ENCODE measurements at places on chromosomes 13 and 19.

DNA sequence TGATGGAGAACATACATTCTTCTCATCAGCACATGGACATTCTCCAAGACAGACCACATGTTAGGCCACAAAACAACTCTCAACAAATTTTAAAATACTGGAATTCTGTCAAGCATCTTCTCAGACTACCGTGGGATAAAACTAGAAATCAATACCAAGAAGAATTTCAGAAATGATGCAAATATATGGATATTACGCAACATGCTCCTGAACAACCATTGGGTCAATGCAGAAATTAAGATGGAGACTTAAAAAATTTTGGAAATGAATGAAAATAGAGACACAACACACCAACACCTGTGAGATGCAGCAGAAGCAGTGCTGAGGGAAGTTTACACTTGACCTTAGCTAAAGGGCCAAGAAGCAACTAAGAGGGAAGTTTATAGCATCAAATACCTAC, 162.8 kb downstream of the CACNA1A start:
- DNase-seq, result no peak

DNA sequence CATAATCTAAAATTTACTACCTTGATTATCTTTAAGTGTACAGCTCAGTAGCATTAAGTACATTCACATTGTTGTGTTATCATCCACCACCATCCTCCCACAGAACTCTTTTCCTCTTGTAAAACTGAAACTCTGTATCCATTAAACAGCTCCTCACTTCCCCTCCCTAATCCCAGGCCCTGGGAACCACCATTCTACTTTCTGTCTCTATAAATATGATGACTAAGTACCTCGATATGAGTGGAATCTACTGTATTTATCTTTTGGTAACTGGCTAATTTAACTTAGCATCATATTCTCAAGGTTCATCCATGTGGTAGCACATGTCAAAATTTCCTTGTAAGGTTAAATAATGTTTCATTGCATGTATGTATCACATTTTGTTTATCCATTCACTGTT, 49.0 kb upstream of the POMP start:
- no peak for DNase-seq

DNA sequence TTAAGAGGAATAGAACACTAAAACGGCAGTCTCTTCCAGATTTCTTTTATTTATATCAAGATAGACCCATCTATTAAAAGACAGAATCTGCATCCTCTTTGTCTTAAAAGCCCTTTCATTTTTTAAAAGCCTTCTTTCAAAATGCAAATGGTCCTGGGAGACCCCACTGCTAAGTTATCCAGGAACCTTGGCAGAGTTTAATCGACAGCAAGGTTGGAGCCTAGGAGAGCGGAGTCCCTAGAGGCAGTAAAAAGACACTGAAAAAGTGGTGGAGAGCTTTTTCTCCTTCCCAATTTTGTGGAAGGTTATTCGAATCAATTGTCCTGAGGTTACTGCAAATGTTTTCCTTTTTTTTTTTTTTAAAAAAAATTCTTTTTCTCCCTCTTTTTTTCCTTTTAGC, 294.7 kb downstream of the NALCN start:
- DNase-seq, result no peak

GRCh38 chr19:29505097-29505824, 20.5 kb upstream of the VSTM2B start:
- no peak for DNase-seq

DNA sequence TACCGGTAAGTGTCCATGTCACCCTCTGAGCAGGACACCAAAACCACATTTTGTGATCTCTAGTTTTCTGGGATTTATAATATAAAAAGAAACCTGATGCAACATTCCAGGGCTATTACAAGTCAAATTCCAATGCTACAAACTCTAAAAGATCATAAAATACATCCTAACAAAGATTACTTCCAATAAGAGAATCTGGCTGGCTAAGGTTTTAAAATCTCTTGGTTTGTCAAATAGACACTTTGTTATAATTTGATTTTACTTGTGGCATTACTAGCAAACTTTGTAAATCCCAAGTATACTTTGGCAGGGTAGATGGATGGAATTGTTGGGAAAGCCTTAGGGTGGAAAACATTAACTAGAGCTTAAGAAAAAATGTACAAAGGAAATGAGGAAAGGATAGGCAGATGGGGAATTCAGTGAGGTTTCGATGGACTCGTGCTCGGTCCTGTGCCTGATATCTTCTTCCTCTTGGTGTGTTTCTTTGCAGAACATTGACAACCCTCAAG, 74.0 kb upstream of the POMP start:
- no peak for DNase-seq

DNA sequence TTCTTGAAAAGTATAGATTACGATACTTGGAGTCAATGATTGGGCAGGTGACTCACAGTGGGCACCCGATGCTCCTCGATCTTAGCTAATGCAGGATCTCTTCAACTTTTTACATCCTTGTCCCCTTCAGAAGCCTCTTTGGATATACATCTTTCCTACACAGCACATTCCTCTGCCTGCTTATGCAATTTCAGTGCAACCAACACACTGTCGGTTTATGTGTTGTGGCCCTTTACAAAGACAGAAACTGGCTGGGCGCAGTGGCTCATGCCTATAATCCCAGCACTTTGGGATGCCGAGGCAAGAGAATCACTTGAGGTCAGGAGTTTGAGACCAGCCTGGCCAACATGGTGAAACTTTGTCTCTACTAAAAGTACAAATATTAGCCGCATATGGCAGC, 2.6 kb downstream of the GPR42 start:
- DNase-seq, result no peak

DNA sequence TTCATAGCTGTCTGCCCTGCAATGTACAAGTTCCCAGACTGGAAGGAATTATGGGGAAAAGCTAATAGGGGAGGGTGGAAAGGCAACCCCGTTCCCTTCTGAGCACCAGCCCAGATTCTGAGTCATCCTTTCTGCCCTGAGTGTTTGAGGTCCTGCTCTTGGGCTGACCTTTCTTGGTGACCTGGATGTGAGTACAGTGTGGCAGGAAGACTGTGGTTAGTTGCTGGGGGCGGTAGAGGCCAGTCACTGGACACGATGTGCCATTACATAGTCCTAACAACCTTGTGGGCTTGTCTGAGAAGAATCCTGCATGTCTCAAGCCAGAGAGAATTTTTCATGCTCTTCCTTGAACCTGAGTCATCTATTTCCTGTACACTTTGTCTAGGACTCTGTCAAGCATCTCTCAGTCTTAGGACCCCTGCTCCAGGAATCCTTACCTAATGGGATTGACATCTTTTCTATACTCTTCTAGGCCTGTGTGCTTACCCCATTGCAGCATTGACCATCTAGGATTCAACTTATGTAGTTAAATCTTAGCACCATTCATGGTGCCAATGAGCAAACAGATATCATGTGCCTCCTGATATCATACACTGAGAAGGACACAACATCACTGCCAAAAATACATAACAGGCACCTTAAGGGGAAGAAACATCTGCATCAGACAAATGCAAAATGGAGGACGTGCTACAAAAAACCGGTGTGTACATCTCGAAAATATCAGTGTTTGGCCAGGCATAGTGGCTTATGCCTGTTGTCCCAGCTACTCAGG, 8.1 kb upstream of the ANGPTL4 start:
- DNase-seq, result no peak

GRCh38 chr13:40283666-40284065, 382.8 kb downstream of the FOXO1 start:
- DNase-seq, result no peak

GRCh38 chr19:3521104-3521445, 15.0 kb downstream of the FZR1 start:
- no peak for DNase-seq

GRCh38 chr13:60170414-60170813, 6.7 kb upstream of the DIAPH3 start:
- DNase-seq, result no peak

DNA sequence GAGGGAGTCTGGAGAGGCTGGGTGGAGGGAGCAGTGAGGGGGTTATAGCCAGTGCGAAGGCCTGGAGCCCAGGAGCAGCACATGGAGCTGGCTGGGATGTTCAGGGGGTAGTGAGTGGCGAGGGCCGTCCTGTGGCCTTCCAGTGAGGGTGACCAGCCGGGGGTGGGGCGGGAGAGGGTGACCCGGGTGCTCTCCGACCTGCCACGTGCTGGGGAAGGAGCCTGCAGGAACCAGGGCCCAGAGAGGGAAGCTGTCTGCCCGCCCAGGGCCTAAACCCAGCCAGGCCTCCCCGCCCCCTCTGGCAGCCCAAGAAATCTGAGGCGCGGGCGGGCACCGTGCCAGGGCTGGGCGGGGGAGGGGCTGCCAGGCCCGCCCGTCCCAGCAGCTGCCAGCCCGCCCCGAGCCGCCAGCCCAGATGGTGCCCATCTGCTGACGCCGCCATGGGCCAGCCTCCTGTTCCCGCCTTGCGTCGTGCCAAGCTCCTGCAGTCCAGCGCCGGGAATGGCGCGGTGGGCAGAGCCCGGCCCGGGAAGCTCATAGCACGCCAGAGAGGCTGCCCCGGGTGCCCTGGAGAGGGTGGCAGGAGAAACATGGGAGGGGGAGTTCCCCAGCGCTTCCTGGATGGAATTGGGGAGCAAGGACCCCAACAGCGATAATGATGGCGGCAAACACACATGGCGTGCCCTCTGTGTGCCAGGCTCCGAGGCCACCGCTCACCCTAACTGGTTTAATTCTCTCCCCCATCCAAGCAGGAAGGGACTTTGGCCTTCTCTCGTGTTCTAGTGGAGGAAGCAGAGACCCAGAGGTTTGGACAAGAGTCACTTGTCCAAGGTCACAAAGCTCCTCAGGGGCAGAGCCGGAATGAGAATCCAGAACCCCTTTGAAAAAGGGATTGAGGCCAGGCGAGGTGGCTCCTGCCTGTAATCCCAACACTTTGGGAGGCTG, 21.5 kb downstream of the NFIC start:
- no peak for DNase-seq

- no peak for DNase-seq
Measured at GRCh38 chr19:43667876-43668405, 2.0 kb downstream of the PLAUR start.

DNA sequence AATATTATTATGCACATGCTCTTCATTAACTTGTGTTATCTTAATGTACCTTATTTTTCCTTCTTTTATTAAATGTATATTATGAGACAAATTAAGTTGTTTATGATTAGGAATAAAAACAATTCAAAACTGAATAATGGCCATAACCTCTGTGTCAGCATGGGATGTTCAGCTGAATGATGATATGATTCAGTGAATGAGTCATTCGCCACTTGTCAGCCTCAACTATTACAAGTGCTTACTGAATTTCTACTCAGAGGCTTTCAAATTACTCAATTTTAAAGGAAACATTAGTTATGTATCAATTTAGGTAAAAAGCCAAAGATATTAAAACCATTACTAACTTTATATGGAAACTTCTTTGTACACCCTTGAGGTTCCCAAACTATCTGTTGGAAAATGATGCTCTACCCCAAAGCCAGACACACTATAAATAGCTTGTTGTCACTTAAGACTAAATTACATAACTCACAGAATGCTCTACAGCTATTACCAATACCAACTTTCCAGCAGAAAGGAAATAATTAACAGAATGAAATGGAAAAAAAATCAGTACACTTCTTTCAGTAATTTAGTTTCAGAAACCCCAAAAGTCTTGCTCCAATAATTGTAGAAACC, 14.4 kb downstream of the LIG4 start:
- no peak for DNase-seq

GRCh38 chr13:45162821-45163220, 38.0 kb downstream of the KCTD4 start:
- DNase-seq, result no peak

GRCh38 chr19:51259348-51260245, 8.7 kb downstream of the SIGLECL1 start:
- peak; percentile 13 for DNase-seq

GRCh38 chr19:53659292-53659691, 27.5 kb downstream of the DPRX start:
- DNase-seq, result no peak

DNA sequence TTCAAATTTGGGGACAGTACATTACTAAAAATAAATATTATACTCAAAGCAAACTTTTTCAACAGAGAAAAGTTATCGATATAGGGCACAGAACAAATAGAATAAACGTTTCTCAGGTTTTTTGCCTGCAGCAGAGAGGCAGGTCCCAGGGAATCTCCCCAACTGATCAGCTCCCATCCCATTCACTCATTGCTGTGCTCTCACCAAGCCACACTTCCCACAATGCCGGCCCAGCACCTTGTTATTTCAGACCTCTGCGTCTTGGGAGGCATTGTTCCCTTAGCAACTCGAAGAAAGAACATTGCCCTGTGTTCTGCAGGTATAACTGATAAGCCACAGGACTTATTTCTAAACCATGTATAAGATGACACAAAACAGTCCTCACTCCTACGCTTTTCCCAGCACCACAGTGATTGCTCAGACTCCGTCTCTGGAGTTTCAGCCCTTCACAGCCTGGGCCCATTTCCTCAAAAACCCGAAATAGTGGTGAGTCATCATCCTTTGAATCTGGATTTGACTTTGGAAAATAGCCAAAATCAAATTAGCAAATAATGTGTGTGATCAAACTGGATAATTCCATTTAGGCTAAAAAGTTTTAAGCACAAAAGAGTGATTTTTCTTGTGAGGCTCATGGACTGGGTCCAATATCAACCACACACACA, 100.4 kb downstream of the DCLK1 start:
- no peak for DNase-seq

GRCh38 chr19:46715975-46716671, 791 bp downstream of the PRKD2 start:
- no peak for DNase-seq

DNA sequence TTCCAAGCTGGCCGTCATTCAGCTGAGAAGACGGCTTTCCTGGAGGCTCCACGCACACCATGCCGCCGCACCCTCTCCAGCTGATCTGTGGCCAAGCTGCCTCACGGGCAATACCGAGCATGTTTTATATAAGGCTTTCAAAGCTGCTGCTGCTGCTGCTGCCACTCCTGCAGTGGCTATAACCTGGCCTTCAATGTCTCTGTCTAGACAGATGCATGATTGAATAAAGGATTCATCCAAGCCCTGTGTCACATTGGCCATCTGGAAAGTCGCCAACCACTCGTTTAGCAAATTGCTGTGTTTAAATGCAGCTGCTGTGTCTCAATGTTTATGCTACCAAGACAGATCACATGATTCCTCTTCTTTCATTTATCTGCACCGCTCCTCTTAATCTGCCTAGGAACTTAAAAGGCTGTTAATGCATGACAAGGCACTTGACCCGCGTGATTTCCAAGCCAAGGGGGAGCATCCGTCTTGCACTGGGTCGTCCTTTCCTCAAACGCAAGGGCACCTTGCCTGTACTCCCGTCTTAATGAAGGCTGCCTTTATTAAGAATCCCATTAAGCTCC, 114.3 kb downstream of the TEX26 start:
- DNase-seq, result no peak

Measured in CD4-positive, alpha-beta T cell treated with Interferon gamma for 1 hour (primary cell).